CD4-positive, alpha-beta T cell treated with Interleukin-15 for 4 hours (primary cell): ENCODE measurements at places on chromosomes 2 and 18.

GRCh38 chr2:108171657-108172056, 68.1 kb upstream of the SULT1C3 start:
- no peak for DNase-seq

GRCh38 chr2:16568998-16569784, 96.4 kb downstream of the CYRIA start:
- DNase-seq: no peak

DNA sequence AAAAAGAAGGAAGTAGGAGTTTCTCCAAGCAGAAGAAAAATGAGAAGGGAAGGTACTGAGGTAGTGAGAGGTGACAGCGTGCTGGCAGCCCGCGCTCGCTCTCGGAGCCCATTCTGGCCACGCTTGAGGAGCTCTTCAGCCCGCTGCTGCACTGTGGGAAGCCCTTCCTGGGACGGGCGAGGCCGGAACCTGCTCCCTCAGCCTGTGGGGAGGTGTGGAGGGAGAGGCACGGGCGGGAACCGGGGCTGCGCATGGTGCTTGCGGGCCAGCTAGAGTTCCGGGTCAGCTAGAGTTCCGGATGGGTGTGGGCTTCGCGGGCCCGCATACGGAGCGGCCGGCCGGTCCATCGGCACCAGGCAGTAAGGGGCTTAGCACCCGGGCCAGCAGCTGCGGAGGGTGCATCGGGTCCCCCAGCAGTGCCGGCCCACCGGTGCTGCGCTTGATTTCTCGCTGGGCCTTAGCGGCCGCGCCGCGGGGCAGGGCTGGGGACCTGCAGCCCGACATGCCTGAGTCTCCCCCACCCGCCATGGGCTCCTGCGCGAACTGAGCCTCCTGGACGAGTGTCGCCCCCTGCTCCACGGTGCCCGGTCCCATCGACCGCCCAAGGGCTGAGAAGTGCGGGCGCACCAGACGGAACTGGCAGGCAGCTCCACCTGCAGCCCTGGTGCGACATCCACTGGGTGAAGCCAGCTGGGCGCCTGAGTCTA, 11.1 kb upstream of the CYS1 start:
- DNase-seq: no peak

DNA sequence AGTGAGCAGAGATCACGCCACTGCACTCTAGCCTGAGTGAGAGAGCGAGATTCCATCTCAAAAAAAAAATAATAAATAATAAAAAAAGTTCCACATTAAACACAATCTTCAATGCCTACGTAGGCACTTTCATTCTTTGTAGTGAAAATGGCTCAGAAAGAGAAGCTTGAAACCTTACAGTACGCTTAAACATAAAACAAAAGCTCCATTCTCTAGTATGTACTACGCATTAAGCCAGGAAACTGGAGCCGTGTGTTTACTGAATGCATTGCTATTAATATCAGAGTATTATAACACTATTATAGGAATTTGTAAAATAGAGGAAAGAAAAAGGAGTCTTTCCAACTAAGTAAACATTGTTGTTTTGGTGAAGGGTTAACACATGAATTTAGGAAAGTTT, 41.3 kb upstream of the LMAN1 start:
- no peak for DNase-seq

DNA sequence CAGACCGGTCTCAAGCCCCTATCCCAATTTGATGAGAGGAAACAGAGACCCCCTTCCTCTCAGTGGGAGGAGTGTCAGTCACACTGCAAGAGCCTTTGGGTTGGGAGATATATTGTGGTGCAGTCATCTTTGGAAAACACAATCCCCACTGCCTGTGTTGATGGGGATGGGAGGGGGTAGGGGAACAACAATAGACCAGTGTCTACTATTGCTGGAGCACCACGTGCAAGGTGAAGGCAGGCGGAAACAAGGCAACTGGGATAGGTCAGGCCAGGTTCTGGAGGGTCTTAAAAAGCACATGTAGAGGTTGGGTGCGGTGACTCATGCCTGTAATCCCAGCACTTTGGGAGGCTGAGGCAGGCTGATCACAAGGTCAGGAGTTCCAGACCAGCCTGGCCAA, 127.9 kb downstream of the ZFP36L2 start:
- DNase-seq: no peak

DNA sequence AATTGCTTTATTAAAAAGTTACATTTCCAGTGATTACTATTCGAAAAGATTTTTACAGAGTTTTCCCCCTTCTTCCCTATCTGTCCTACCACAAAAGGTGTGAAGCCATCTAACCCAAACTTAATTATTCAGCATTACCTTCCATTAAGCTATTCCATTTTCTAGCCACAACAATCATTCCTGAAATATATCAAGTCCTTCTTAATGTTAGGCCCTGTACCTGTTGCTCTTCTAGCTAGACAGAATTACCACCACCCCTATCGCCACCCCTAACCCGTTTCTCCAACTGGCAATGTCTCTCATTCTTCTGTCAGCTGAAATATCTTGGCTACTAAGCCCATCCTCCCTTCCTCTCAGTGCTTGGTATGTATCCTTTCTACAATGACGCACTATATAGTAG, 13.9 kb downstream of the IWS1 start:
- no peak for DNase-seq

- no peak for DNase-seq
Measured at GRCh38 chr2:151691631-151692030, 42.6 kb downstream of the NEB start.

- DNase-seq: no peak
Measured at GRCh38 chr2:28512607-28512965, 16.7 kb downstream of the PLB1 start.

DNA sequence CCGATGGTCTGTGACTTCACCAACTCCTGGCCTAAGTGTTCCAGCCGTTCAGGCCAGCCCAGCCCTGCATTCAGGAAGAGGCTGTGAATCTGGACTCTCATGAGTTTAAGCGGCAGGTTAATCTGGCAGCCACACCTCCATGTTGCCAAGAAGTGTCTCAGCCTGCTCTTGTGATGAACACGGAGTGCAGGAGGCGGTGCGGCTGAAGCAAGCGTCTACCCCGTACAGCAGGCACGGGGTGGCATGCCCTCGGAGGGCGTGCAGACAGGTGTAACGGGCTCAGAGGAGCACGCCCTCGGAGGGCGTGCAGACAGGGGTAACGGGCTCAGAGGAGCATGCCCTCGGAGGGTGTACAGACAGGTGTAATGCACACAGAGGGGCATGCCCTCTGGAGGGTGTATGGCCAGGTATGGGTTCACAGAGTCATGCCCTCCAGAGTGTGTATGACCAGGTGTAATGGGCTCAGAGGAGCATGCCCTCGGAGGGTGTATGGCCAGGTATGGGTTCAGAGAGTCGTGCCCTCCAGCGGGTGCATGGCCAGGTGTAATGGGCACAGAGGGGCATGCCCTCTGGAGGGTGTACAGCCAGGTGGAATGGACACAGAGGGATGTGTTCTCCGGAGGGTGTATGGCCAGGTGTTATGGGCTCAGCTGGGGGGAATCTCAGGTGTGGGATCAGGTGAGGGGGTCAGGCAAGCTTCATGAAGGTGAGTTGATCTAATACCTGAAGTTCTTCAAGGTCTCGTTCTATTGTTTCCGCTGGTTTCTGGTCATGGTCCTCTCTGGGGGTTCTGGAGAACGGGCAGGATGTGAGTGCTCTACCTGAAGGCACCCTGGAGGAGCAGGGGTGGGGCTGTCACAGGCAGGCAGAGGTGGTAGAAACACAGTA, 22.6 kb downstream of the CROCC2 start:
- DNase-seq: no peak

DNA sequence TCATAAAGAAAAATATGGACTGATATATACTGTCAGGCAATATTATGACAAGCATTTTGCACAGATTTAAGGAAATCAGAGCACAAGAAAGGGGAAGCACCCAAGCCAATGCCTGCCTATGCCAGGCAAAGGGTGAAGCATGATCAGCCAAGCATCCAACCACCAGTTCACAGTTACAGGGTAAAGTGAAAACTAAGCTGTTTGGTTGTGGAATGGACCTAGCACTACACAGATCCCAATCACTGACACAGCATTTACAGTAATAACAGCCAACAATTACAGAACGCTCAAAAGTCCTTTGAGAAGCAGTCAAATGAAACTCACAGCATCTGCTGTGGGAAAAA, 90.3 kb downstream of the SP3 start:
- no peak for DNase-seq

- DNase-seq: no peak
Measured at GRCh38 chr2:119010336-119010735, 68.3 kb downstream of the MARCO start.

GRCh38 chr18:37476182-37476581, 89.4 kb downstream of the CELF4 start:
- no peak for DNase-seq

- no peak for DNase-seq
Measured at GRCh38 chr18:57461652-57462269, 26.6 kb downstream of the ONECUT2 start.

DNA sequence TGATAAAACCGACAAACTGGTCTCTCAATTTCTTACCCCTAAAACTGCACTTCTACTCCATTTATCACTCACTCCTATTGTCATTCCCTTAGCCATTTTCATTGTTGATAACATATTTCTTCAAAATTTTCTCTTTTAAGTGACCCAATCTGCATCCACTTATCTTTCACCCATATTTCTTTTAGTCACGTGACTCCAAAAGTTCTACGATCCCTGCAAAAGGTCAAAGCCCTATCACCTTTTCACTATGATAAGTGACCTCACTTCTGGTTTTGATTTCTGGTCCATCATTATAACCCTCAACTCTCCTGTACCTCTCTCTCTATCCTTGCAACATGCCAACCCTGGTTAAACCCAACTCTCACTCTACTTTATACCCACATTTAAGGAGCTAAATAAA, 49.1 kb downstream of the LRATD1 start:
- no peak for DNase-seq

DNA sequence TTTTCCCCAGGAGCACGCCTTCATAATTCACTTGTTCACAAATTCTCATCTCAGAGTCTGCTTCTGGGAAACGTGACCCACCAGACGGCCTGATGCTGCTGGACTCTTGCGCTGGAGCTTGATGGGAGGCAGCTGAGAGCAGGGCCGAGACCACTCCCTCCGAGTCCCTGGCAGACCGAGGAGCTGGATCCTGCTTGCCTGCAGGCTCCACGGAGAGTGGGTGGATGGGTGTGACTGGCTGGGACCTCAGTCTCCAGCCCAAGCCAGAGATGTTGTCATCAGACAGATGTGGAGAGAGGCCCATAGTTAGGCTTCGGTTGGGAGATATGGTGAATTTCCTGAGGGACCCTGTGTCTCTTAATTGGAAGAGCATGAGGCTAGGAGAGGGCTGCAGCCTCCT, 76.4 kb downstream of the TSN start:
- DNase-seq: no peak

DNA sequence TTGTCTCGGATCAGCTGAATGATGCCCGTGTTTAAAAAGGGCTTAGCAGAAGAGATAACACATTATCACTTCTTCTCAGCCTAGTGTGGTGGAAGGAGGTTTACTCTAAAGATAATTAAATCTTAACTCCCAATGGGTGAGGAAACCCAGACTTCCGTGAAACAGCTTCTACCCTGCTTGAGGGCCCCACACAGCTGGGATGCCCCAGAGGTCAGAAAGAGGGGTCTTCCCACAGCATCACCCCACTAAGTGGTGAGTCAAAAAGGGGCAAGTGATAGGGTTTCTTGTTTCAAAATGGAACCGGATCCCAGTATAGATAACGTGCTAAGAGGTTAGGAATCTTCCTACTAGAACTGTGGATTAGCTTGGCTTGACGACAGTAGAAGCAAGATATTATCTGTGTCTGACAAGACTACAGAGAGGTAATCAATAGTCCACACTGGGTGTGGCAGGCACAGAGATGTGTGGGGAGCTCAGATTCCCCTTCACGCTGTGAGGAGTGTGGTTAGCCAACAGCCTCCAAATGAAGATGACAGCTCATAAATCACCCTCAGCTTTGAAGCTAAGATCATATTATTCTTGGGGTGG, 129.6 kb upstream of the COPS8 start:
- no peak for DNase-seq

DNA sequence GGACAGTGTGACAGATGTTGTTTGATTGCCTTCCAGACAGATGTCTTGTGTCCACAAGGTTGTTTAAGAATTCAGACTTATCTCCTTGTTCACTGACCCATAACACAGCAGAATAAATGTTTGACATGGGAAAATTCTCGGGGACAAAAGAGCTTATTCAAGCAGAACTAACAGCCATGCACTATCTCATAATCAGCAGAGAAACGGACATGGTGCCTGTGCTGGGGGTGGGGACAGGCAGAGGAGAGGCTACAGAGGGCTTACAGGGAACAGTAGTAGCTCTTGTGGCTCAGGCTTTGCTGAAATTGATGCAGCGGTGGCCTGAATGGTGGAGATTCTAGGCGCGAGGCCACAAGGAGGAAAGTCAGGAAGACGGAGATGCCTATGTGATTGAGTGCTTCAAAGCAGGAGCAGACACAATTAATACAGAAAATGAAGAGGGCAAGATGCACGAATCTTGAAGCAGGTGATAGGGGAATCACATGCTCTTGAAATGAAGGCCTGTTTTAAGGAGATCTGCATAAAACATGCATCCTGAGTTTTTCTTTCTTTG, 62.0 kb upstream of the CAB39 start:
- no peak for DNase-seq

- no peak for DNase-seq
Measured at GRCh38 chr18:42048158-42048557, 93.1 kb downstream of the PIK3C3 start.

DNA sequence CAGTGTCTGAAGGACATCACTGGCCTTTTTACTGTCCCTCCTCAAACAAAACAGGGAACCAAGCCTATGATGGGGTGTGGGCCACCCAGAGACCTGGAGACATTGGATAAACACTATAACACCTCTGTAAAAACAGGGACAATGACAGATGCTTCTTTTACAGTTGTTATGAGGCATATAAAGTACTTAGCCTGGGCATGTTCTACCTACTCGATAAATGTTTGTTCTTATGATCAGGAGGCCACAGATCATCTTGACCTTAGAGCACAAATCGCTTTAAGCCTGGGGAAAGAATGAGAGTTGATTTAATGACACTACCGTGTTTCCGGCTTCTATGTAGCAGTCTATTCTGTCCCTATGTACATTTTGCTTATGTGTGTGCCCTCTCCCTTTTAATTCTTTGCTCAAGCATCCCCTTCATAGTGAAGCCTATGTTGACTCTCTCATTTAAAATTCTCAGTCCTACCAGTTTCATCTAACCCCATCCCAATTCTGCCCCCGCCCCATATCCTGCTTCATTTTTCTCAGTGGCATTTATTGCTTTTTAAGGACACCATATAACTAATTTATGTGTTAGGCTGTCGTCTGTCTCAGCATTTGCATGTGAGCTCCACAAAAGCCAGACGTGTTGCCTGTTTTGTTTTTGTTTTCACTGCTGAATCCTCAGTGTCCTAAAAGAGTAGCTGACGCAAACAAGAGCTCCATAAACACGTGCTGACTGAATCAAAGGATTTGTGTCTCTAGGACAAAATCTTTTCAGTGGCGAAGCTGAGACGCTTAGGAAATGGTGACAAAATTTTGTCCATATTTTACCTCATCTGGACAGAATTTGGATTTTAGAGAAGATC, 182.3 kb upstream of the ST6GAL2 start:
- DNase-seq: no peak

- DNase-seq: no peak
Measured at GRCh38 chr18:26804519-26804918, 61.0 kb downstream of the AQP4 start.
